ENCODE measurements at places on chromosomes 6 and 20.

GRCh38 chr20:46347841-46348803 lies 39.8 kb upstream of the CDH22 start:
- DNase-seq, result peak; percentile 29

DNA sequence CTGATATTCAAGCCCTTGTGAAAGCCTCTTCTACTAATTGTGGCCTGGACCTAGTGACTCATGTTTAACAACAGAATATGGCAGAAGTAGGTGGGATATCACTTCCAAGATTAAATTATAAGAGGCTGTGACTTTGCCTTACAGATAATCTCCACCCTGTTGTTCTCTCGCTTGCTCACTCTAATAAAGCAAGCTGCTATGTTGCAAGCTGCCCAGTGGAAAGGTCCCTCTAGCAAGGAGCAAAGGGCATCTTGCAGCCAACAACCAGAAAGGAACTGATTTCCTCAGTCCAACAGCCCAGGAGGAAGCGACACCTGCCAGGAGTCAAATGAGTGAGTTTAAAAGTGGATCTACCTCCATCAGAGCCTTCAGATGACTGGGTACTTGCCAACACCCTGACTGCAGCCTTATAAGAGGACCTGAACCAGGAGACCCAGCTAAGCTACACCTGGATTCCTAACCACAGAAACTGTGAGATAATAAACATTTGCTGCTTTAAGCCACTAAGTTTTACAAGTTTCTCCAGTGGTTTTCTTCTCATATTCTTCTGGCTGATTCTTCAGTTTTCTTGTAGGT lies 112.6 kb downstream of the FRK start:
- no peak for DNase-seq

- DNase-seq, result no peak
Measured at GRCh38 chr6:143223895-143224294, 163.2 kb downstream of the AIG1 start.

- DNase-seq, result no peak
Measured at GRCh38 chr6:3359101-3359752, 97.6 kb downstream of the SLC22A23 start.

- no peak for DNase-seq
Measured at GRCh38 chr6:83188501-83188900, 4.6 kb downstream of the PGM3 start.

GRCh38 chr20:23302386-23302785 lies 48.2 kb upstream of the NXT1 start:
- no peak for DNase-seq

- DNase-seq, result no peak
Measured at GRCh38 chr20:46607191-46607848, 43.9 kb downstream of the SLC13A3 start.

All from A549 (cell line).